HepG2 (cell line): ENCODE measurements at places on chromosomes 16 and 17. TPM values are rescaled to one million over a fixed set of nuclear protein-coding genes. Genes with fewer than 3 reads are reported as not detected.
A peak's percentile ranks its signal among the peaks of the same experiment; 100 is the strongest.

DNA sequence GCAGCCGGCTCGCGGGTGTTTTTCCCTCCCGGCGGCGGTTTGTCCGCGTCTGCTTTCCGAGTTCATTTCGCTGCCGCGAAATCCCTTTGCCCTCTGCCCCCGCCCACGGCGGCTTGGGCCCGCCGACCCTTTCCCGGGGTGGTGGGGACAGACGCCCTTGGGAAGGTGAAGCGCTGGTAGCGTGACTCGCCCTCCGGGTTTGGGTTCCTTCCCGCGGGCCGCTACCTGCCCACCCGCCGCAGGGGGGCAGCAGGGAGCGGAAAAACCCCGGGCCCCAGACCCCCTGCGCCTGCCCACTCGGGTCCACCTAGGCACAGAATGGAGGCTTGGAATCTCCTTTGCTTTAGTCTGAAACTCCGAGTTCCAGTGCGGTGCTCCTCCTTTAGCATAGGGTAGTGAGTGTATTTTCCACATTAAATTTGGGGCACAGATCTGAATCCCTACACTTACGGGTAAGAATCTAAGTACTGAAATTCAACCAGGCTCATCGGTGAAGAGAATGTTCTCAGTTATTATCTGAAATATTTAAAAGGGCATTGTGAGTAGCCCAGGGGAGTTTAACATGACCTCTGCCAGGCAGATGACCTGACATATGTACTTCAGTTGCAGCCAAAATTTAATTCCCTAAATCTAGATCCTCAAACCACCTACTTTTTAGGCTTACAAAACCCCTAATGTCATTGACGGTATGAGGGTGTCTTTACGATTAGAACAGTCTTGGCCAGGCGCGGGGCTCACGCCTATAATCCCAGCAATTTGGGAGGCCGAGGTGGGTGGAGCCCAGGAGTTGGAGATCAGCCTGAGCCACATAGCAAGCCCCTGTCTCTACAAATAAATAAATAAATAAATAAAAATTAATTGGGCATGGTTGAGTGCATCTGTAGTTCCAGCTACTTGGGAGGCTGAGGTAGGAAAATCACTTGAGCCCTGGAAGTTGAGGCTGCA, 1.0 kb downstream of the NME2 start:
- DNase-seq: peak; percentile 59

GRCh38 chr17:31398381-31399311, 7.2 kb downstream of the RAB11FIP4 start:
- DNase-seq: no peak

GRCh38 chr16:82684256-82684655, 57.5 kb downstream of the CDH13 start:
- no peak for DNase-seq

Gene SYNGR3
- 5.7 and 7.4 TPM in 2 replicates for polyA plus RNA-seq

Gene ALOX12
- polyA plus RNA-seq: not detected in 2 replicates

- no peak for DNase-seq
Measured at GRCh38 chr16:69469807-69470561, 45.6 kb downstream of the CYB5B start.

DNA sequence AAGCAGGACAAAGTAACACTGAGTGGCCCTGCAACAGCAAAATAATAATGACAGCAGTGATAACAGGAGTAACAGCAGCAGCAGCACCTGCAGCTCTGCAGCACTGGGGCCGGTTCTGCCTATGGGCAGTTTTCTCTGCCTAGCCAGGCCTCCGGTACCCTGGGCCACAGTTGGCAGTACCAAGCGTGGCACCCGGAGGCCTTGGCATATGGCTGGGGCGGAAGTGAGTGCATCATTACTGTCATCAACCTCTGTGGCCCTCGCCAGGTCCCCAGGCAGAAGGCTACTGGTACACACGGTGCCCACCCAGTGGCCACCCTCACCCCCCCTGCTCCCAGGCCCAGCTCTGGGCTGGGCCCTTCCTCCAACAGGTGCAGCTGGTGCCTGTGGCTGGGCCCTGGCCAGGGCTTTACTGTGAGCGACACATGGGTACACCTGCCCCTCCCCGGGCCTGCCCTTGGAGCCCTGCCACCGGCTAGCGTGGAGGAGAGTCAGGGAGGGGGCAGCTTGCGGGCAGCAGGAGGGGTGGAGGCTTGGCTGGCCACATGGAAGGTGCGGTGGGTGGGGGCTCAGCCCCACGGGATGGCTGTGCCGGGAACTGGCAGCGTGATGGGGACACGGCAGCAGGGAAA, 3.0 kb downstream of the KCNJ12 start:
- DNase-seq: no peak
